ENCODE measurements at places on chromosomes 2 and 18. TPM values are rescaled to one million over a fixed set of nuclear protein-coding genes. Genes with fewer than 3 reads are reported as not detected.

DNA sequence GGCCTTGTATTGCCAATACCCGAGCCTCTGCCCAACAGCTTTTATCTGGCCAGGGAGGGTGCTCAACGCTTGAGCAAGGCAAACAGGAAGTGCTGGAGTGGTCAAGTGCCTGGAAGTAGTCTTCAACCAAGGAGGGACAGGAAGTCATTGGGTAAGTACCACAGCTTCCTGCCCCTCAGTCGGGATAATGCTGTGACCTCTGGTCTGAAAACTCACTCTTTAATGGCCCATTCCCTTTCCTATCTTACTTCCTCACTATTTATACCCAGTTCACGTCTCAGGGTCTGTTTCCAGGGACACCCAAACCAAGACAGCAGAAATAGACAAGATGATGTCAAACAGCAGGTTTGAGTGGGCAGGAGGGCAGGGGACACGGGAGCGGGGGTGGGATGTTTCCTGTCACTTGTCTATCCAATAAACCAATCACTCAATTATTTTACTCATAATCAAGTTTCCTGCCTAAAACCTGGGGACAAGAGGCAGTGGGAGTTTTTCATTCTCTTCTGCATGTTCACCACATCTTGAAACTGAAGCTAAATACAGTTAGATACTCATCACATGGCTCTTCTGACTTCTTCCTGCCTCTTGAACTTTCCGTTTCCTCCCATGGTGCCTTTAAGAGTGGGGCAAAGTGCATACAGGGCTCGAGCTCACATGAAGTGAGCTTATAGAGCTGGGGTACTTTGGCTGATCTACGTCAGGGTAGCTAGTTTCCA lies 68.9 kb upstream of the CAB39 start:
- no peak for DNase-seq

DNA sequence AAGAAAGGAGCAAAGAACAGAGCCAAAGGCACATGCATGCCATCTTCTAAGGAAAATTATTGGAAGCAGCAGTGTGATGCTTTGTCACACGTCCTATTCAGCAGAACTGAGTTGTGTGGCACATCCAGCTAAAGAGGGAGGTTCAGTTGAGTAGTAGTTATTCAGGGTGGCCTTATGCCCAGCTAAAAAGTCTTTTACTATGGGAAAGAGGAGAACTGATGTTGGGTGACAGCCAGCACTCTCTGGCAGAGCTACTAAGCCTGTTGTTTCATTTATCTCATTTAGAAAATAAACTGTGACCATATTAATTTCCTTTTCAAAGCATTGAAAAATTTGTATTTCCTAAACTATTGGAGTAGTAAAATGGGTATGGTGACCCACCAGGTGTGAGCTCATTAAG lies 18.5 kb downstream of the ITGA6 start:
- DNase-seq: no peak

GRCh38 chr2:63789338-63790020 lies 52.2 kb upstream of the UGP2 start:
- no peak for DNase-seq

Gene TMEM182
- 1.8 TPM for total RNA-seq

GRCh38 chr2:37635504-37636380 lies 35.7 kb downstream of the CDC42EP3 start:
- no peak for DNase-seq

Gene PROM2
- 0.03 TPM for total RNA-seq

GRCh38 chr2:10258326-10258725 lies 44.4 kb upstream of the HPCAL1 start:
- DNase-seq: no peak

Gene ITPRID2
- total RNA-seq: 0.55 TPM

- DNase-seq: no peak
Measured at GRCh38 chr2:235545339-235546150, 51.7 kb downstream of the AGAP1 start.

Gene COL3A1
- total RNA-seq: 349 TPM
